HT1080 (cell line): ENCODE measurements at places on chromosomes 11 and 22. TPM values are rescaled to one million over a fixed set of nuclear protein-coding genes. Genes with fewer than 3 reads are reported as not detected.

Gene BIRC3
- 0.27 and 0.50 TPM in 2 replicates for total RNA-seq

Gene MRGPRE
- not detected in 2 replicates for total RNA-seq

Gene RTN4RL2
- 5.6 and 11.3 TPM in 2 replicates for total RNA-seq

GRCh38 chr11:110148775-110149744 lies 55.9 kb downstream of the ZC3H12C start:
- peak; percentile 85 for DNase-seq

- no peak for DNase-seq
These were observed 51.4 kb downstream of the CDON start for GRCh38 chr11:126011265-126011664.

DNA sequence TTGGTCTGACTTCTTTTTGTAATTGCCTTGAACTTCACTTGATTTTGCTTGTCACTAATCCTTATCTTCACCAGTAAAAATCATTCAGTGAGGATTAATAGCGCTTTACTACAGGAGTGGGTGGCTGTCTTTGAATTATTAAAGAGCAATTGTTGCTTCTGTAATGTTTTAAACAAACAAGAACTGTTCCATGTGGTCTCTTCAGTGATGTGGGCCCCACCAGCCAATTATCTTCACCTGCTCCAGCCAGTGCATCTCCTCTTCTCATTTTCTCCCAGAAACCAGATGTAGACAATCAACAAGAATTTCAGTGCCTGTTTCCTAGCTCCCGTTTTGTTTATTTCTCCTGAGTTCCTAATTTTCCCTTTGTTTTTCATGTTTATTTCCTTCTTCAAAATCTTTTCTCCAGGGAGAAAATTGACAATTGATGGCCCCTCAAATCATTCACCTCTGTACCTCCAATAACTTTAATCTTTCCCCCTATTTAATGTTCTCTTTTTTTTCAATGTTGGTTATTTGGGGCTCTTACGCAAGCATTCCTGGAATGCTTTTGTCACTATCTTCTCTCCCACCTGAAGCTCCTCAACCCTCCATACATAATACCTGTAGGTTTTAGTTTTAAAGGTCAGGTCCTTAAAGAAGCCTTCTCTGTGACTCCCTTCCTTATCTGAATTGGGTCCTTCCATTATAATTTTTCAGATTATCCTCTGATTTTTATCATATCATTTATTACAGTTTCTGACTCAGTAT lies 115.1 kb downstream of the ARFGAP2 start:
- no peak for DNase-seq
